ENCODE measurements at places on chromosomes 12 and 14. TPM values are rescaled to one million over a fixed set of nuclear protein-coding genes. Genes with fewer than 3 reads are reported as not detected.

- no peak overlapping the region for H3K27ac ChIP-seq
- H3K27me3 ChIP-seq, result no peaks in the 10 kb centered on the region
- no peaks in the 10 kb centered on the region for H3K36me3 ChIP-seq
- DNase-seq, result no peak
- no peaks in the 10 kb centered on the region for H3K4me1 ChIP-seq
- H3K4me3 ChIP-seq, result no peak overlapping the region
These were observed 636.3 kb downstream of the DIO2 start for GRCh38 chr14:79575032-79575431.

DNA sequence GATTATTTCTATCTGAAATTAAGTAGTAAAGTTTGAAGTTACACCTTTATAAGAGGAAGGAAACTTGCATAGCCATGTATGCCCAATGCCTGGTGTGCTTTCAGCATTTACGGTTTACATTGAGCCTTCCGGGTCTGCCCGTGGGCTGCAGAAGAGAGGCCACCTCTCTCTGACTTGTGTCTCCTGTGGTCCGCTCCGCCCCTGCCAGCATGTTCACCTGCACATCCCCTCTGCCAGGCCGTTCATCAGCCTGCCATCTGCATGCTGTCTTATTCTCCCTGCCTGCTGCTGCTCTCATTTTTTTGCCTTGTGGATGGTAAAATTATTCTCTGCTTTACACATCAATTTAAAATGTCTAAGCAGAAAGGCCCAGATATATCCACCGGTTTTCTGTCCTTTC lies 41.5 kb upstream of the DYNC1H1 start:
- H3K27ac ChIP-seq, result no peak overlapping the region
- no peaks in the 10 kb centered on the region for H3K27me3 ChIP-seq
- no peak for DNase-seq
- H3K4me1 ChIP-seq, result no peaks in the 10 kb centered on the region
- peaks cover 7% of the 10 kb centered on the region for H3K36me3 ChIP-seq
- no peak overlapping the region for H3K4me3 ChIP-seq

- no peaks in the 10 kb centered on the region for H3K27me3 ChIP-seq
- no peaks in the 10 kb centered on the region for H3K36me3 ChIP-seq
- DNase-seq, result peak; percentile 59
These were observed 54.5 kb downstream of the CRACR2A start for GRCh38 chr12:3698218-3698974.

DNA sequence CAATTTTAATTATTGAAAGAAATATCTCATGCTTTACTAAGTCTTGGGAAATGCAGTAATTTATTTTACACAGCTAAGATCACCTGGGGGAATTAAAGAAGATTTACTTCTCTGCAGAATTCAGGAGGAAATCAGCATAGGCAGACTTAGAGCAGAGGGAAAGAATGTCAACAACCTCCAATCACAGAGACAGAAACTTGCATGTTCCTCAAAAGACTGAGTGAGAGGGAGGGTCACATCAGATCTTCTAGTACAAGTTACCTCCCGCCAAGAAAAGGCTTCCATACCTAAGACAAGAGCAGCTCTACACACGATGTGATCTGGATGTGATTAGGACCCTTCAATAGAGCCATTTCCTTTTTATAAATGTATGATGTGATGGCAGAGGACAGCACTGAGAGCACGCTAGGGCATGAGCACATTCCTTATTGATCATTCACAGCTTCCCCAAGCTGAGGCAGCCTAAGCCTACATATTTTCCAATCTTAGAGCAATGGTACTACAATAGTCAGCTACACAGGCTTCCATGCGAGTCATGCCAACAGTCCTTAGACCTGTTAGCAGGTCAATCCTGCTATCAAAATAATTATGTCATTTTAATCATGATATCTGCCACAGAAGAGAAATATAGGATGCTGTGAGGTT lies 403.3 kb downstream of the ETNK1 start:
- H3K4me1 ChIP-seq, result no peaks in the 10 kb centered on the region
- no peaks in the 10 kb centered on the region for H3K36me3 ChIP-seq
- no peak for DNase-seq
- H3K27me3 ChIP-seq, result no peaks in the 10 kb centered on the region
- H3K4me3 ChIP-seq, result no peak overlapping the region

DNA sequence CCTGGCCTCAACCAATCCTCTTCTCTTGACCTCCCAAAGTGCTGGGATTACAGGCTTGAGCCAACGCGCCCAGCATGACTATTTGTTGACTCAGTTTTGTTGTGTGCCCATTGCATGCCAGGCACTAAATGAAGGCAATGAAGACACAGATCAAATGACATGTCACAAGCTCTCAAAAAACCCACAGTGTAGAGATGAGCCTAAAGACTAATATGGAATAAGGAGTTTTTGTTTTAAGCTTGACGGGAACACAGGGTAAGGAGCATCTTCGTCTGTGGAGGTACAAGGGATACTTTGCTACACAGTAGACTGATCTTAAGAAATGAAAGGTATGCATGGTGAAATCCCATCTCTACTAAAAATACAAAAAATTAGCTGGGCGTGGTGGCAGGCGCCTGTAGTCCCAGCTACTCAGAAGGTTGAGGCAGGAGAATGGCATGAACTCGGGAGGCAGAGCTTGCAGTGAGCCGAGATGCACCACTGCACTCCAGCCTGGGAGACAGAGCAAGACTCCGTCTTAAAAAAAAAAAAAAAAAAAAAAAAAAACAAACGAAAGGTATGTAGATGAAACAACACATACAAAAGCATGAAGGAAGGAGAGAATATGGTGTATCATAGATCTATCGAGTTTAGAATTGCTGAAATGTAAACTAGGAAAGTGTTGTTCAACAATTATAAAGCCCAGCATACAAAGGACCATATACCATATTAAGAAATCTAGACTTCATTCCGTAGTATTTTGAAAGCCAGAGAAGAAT lies 122.1 kb upstream of the PTPRB start:
- H3K36me3 ChIP-seq, result no peaks in the 10 kb centered on the region
- no peaks in the 10 kb centered on the region for H3K4me1 ChIP-seq
- no peaks in the 10 kb centered on the region for H3K27me3 ChIP-seq

DNA sequence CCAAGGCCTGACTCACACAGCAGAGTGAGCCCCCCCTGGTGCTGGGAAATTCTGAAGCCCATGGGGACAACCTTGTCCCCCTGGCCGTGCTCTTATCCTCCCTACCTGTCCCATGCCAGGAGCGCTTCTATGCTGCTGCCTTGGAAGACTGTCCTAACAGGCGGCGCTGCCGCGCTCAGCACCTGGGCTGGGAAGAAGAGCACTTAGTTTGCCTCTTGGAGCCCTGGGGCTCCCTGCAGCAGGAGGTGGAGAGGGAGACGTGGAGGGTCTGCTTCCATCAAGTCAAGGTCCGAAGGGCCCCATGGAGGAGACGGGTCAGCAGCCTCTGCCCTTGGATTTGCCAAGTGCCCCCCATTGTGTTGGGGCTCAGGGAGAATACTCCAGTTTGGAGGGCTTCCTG lies 300.5 kb downstream of the CACNA1C start:
- H3K36me3 ChIP-seq, result no peaks in the 10 kb centered on the region
- DNase-seq, result no peak
- H3K27me3 ChIP-seq, result no peaks in the 10 kb centered on the region
- H3K4me3 ChIP-seq, result no peak overlapping the region
- no peaks in the 10 kb centered on the region for H3K4me1 ChIP-seq
- H3K27ac ChIP-seq, result no peak overlapping the region

DNA sequence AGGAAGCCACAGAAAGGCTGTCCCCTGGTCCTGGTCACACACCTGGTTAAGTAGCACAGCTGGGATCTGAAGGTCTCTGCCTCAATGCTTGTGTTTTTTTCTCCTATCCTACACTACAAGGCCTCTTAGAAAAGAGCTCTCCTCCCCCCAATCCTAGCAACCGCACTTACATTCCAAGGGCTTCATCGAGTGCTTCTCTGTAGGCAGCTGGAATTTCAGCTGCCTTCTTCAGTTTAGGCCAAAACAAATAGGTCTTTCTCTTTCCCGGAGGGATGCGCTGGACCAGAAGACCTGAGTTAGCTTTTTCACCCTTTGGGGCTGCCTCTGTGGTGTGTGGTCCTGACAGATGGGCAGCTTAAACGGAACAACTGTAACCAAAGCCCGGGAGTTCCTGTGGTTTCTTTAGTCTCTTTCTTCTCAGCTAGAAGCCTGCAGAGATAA lies 109.7 kb downstream of the GPATCH2L start:
- no peak overlapping the region for H3K27ac ChIP-seq
- no peaks in the 10 kb centered on the region for H3K36me3 ChIP-seq
- DNase-seq, result no peak

DNA sequence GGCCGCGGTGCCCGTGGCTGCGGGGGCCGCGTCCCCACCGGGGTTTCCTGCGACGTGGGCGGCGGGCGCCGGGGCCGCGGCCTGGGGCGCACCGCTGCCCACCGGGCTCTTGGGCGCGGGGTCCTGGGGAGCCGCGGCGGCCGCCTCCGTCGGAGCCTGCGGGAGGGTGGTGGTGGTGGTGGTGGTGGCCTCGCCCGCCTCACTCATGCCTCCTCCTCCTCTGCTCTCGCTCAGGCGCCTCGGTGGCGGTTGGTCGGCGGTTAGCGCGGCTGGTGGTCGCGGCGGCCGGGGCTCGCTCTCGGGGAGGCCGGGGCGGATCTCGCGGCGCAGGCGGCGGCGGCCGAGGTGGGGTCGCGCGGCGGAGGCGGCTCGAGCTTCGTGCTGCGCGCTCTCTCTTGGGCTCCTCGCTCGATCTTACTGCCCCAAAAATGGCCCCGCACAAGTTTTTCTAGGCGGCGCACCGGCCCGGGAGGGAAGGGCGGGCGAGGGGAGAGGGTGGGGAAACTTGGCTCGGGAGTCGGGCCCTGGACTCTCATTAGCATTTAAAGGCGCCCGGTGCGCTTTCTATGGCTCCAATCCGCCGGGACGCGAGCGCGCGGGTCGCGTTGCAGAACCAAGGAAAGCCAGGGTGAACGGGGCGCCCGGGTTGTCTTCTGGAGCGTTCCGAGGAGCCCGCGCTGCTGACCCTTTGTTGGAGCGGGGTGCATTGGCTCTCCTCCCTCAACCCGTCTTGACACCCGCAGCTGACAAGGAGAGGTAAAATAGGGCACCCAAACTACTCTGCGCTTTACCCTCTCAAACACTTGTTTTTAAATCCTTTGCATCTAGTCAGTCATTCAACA lies at the start of gene YBX3:
Gene YBX3, minus strand, starts transcription at position 419 of the 842 bp plus-strand sequence. Its CDS starts 212 bp downstream, at position 207.
- no peaks in the 10 kb centered on the region for H3K36me3 ChIP-seq
- peak; percentile 89 for DNase-seq
- peak within 1 kb of the TSS; percentile 97 for H3K4me3 ChIP-seq
- H3K27ac ChIP-seq, result peak within 1 kb of the TSS; percentile 93

- no peak for DNase-seq
- no peak overlapping the region for H3K27ac ChIP-seq
- H3K27me3 ChIP-seq, result no peaks in the 10 kb centered on the region
- no peaks in the 10 kb centered on the region for H3K36me3 ChIP-seq
- no peak overlapping the region for H3K4me3 ChIP-seq
- H3K4me1 ChIP-seq, result peaks cover 14% of the 10 kb centered on the region
These were observed 124.9 kb downstream of the TSPAN9 start for GRCh38 chr12:3202096-3202495.

The ASB2 gene
- total RNA-seq, result 17.4 TPM

The TAS2R19 gene
- 1.2 TPM for total RNA-seq

The LALBA gene
- total RNA-seq, result 1.6 TPM

The ABCC9 gene
- total RNA-seq, result 10.5 TPM

The BATF gene
- 11.8 TPM for total RNA-seq

The ZNF410 gene
- total RNA-seq, result 47.7 TPM

The C3AR1 gene
- total RNA-seq, result 3.4 TPM

Data from prostate gland (tissue), 2 donors.